ENCODE measurements at places on chromosomes 2 and 18.

GRCh38 chr2:233816334-233816733 lies 38.0 kb downstream of the HJURP start:
- DNase-seq: no peak

GRCh38 chr2:151670346-151670745 lies 63.9 kb downstream of the NEB start:
- no peak for DNase-seq

DNA sequence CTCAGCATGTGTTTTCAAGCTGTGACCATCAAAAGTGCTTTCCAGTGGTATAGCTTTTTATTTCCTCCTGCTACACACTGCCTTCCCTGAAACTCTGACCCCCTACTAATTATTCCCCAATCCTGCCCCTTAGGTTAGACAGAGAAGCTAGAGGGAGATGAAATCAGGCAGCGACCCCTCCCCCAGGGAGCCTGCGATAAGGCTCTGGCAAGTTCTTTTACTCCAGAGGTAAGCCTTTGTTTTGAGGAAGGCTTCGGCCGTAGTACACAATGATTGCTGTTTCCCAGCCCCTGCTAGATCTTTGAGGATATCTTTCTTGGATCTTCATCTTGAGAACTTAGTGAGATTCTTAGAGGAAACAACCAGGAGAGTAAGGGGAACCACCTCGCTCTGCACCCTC lies 33.5 kb upstream of the NOL4 start:
- DNase-seq: no peak

DNA sequence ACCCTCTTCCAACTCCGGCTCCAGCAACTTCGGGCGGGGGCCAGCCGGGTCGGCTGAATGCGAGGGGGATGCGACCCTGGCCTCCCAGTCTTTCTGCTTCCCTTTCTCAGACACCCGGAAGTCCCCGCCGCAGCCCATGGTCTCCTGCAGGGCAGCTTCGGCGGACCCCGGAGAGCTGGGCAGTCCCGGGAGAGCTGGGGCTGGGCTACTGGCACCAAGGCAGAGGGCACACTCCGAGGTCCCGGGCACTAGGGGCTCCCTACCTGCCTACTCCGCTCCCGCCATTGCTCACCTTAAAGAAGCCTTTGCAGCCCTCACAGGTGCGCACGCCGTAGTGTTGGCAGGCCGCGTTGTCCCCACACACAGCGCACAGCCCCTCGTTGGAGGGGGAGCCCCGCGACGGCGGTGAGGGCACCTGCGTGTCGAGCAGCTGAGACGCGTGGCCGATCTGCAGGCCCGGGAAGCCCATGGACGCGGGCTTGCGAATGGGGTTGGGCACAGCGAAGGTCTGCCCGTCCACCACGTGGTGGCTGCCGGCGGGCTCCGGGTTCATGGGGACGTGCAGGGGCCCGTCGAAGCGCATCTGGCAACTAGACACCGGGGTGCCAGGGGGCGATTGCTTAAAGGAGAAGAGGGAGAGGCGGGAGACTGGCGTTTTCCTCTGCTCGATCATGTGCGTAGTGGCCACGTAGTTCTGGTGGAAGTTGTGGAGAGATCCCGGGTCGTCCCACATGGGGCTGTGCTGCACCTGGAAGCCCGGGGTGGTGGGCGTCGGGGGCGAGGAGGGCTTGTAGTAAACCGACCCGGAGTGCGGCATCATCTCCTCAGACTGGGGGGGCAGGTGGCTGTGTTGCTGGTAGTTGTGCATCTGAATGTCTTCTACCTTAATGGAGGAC lies 3.2 kb downstream of the NR4A2 start:
- no peak for DNase-seq

DNA sequence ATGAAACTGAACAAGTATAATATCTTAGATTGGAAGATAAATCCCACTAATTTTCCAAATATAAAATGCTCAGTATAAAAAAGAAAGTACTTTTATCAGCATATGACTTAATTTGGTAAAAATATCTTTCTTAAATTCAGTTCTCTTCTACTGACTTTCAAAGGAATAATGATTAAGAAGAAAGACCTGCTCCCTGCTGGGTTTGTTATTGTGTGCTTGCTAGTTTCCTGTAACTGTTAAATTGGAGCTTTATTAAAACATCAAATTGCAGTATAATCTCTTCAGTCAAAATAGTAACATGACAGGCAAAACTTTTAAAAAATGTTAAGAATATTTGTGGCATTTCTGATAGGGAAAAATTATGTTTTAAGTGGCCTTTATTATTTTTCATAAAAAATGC lies 1317.4 kb upstream of the CDH2 start:
- DNase-seq: no peak

DNA sequence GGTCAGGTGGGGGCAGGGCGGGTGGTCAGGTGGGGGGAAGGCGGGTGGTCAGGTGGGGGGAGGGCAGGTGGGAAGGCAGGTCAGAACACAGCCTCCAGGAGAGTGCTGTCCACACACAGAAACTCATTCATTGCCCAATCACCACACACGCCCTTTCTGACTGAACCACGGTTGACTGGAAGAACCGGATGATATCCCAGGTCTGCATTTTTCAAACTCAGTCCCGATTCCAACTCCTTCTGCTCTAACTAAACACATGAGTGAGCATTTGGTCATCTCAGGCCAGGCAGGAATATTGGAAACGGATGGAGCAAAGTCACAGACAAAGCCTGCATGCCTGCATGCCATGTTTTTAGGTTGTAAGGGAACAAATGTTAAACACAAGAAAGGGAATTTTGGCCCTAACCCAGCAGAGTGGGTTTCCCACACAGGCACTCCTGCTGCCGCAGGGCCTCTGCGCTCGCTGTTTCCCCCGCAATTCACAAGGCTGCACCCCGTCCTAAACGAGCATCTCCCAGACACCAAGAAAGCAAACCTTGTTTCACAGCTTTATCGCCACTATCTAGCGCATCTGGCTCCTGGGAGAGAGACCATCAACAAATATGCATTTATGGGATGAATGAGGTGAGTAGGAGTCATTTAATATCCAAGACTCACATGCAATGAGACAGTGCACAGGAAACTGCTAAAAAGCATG lies 100.1 kb downstream of the ZNF516 start:
- no peak for DNase-seq

GRCh38 chr2:20584045-20584398 lies 66.9 kb downstream of the HS1BP3 start:
- no peak for DNase-seq

DNA sequence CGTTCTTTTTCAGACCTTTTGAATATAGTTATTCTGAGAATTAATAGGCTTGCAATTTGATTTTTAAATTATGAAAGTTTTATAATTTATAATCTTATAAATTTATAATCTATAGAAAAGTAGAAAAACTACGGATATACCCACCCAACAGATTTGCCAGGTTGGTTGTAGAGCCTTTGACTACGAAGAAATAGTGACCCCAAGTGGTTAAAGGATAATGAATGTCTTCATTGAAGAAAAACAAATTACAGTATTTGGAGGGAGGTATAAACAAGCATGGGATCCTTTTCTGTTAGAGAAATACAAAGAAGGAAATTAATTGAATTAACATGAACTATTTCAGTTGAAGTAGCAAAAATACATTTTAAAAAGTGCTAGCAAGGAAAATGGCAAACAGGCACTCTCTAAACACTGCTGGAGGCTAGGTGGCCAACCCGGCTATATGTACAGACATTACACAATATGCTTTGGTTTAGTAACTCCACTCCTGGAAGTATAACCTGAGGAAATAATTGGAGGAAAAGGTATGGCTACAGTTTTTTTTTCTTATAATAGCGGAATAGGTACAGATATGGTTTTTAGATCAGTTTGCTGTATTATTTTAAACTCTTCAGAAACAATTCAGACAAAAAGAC lies 110.9 kb downstream of the MIB1 start:
- DNase-seq: no peak

- no peak for DNase-seq
These were observed 65.3 kb downstream of the PTPRM start for GRCh38 chr18:7632152-7633098.

- no peak for DNase-seq
These were observed 171.6 kb downstream of the IKZF2 start for GRCh38 chr2:212979799-212980198.

DNA sequence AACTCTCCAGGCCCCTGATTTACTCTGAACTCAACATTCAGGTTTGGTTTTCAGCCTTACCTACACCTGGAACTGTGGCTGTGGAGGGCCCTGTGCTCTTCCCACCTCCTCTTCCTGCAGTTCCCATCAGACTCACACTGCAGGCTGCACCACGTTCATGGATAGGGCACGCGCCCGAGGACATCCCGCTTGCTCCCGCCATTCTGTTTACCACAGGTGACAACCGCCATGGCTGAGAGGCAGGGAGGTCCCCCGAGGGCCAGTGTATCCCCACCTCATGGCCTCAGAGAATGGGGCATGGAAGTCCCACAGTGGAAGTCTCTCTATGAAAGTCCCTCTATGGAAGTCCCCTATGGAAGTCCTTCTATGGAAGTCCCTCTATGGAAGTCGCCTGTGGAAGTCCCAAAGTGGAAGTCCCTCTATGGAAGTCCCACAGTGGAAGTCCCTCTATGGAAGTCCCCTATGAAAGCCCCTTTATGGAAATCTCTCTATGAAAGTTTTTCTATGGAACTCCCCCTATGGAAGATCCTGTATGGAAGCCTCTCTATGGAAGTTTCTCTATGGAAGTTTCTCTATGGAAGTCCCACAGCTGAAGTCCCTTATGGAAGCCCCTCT lies 358.4 kb upstream of the SALL3 start:
- no peak for DNase-seq

DNA sequence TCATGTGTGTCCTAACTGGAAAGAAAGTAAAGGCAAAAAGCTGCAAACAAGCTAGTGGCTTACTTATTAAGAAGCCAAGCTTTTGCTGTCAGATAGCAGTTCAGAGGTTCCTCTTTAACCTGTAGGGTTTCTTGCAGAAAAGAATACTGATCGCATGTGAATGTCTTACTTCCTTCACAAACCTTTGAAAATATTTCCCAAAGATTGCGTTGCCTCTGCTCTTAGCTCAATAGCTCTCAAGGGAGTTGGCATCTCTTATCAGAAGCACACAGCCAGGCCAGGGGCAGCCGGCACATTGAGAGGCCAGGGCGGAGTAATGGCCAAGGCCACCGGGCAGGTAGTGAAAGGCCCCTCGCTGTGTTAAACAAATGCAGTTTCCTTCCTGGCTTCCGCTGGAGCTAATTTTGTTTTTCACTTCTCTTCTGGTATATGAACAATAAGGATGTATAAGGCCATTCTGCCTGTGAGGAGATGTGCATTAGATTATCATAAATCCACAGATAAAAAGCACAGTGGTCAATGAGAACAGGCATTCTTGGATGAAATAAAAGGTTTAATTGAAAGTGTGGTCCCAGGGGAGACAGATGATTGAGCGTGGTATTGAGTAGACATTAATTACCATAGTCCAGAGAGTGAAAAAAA lies 542.4 kb upstream of the NRP2 start:
- DNase-seq: no peak

DNA sequence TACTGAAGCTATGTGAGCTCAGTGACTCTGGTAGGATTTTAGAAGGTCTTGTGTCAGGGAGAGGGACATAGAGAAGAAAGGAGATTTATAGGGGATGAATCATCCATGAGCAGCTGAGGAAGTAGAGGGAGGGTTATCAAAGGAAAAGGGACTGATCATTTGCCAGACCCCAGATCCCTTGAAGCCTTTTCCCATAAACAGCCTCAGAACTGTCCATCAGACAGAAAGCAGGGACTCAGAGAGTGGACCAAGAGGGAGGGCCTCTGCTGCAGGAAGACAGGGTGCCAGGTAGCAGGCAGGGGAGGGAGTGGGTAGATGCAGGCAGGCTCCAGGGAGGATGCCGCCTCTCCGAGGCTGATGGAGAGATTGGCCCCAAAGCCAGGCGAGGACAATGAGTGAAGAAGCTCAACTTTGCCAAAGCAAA lies 133.9 kb downstream of the TNS1 start:
- DNase-seq: no peak

DNA sequence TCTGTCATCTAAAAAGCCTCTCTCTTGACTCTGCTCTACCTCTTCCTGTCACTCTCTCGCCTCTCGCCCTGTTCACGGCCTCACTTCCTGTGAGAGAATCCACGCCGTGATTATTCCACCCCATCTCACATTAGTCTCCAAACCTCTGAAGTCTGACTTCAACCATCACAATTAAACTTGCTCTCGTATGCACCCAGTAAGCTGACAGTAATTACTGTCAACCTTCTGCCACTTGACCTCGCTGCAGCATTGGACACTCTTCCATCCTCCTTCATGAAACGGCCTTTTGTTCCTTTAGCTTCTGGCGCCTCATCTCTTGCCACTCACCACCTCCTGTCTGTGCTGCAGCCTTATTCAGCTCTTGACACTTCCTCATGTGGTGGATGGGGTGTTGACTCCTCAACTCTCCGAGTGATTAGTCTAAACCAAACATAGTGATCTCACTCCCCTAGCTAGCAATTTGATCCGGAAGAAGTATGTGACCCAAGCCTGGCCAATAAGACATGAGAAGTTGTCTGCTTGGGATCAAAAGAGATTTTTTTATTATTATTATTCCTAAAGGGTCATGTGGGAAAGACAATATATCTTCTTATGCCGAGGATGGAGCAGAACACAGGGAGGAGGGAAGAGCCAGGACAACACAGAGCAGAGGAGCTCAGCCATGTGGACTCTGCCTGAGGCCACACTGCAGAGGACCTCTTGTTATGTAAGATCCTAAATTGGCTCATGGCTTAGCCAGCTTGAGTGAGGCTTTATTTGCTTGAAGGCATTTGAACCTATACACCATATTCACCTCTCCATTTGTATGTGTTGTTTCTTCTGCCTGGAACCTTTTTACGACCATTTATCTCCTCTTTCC lies 38.4 kb upstream of the MYO1B start:
- DNase-seq: no peak

GRCh38 chr2:25545899-25546298 lies 127.5 kb downstream of the DTNB start:
- no peak for DNase-seq

- DNase-seq: no peak
These were observed 44.4 kb upstream of the BZW1 start for GRCh38 chr2:200767111-200767885.

- no peak for DNase-seq
These were observed 33.1 kb downstream of the EN1 start for GRCh38 chr2:118814368-118814767.

DNA sequence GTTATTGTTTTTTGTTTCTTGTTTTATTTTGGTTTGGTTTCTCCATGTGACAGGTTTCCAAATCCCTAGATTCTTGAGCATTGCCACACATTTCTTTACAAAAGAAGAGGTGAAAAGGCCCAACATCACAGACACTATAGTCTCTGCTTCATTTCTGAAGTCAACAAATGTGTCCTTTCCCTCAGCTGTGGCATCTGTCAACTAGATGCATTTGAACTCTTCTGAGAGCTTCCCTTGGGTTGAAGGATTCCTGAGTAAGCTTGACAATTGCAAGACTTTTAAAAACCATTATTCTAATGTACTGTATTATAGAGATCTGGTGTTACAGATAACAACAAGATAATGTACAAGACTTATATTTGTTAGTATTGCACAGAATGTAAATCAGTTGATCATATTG lies 703.3 kb upstream of the PKDCC start:
- no peak for DNase-seq

GRCh38 chr2:3172265-3172935 lies 205.2 kb downstream of the EIPR1 start:
- DNase-seq: no peak

DNA sequence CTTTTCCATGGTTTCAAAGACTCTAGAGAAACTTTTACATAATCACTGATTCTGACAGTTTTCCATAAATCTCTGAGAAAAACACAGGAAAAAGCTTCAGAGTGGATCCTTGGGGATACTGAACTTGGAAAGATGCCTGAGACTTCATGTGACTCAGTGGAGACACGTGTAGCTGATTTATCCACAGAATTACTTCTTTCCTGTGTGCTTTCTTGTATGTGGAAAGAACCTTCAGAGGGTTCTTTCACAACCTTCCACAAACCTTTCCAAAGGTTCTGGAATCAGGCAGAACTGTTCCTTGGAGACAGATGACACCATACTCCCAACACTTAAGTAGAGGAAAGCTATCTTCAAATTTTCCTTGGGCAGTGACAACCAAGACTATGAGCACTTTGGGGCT lies 207.2 kb downstream of the RND3 start:
- DNase-seq: no peak

All from activated CD8-positive, alpha-beta memory T cell treated with anti-CD3 and anti-CD28 coated beads for 4 hours (primary cell).